T-helper 2 cell (primary cell): ENCODE measurements at places on chromosomes 5 and 9.

- DNase-seq = no peak
These were observed 18.0 kb downstream of the GFI1B start for GRCh38 chr9:132996526-132996925.

- no peak for DNase-seq
These were observed 268.2 kb downstream of the CDH10 start for GRCh38 chr5:24376616-24377015.

- DNase-seq = no peak
These were observed 87.9 kb upstream of the SLC24A2 start for GRCh38 chr9:19876569-19877316.

DNA sequence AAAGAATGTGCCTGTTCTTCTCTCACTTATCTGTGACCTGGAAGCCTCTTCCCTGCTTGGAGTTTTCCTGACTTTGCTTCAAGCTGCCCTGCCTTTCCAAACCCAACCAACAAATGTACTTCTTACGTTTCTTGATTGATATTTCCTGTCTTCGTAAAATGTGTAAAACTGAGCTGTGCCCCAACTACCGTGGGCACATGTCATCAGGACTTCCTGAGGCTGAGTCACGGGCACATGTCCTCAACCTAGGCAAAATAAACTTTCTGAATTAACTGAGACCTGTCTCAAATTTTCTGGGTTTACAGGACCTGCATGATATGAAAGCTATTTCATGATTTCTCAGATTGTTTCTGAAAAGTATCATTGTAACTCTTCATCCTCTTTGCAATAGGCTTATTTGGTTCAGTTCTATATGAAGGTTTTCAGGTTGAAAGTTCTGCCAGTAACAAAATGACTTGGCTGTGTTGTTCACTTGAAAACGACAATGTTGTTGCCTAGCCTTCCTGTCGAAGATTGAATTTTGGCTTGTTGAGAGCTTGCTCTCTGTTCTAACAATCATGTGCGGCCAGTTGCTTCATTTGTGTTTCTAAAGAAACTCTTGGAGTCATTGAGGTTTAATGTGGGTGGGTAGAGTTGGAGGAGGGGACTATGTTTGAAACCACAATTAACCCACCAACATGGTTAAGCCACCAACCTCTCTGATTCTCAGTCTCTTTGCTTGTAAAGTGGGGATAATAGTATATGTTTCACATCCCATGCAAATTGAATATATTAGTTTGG lies 145.6 kb downstream of the FBXL7 start:
- DNase-seq = no peak

DNA sequence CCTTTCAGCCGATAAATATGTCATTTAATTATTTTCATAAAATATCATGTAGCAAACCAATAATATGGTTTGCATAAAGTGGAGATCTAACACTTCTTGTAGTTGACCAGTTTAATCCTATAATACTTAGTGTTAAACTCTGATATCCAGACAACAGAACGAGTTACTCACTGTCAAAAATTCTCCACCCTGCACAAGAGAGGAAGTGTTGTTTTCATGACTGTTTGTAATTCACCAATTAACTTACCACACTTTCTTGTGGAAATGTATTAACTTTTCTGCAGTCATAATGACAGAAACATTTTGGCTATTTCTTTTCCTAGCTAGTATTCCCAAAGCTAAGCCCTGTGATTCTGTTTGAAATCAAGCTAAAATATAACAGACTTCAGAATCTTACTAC lies 555.3 kb upstream of the FTMT start:
- DNase-seq = no peak

DNA sequence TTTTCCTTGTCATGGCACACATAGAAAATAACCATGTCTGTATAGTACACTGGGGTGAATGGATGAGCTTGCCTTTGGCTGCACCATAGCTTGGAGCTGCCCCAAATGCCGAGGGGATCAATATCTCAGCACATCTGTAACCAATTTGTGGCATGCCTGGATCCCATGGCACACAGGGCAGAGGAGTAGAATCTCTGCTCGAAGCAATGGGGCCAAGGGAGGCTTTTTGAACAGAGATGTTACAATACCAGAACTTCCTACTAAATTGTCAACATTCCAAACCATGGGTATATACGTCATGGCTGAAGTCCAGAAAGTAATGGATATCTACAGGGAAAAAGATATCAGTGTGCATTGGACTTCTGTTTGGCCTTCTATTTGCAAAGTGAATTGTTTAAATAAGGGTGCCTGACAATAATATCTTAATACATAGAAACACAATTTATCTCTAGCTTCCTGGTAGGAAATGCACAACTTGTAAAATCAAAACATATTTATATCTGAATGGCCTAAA lies 39.0 kb downstream of the ESM1 start:
- no peak for DNase-seq
